ENCODE measurements at places on chromosomes 1 and 21. TPM values are rescaled to one million over a fixed set of nuclear protein-coding genes. Genes with fewer than 3 reads are reported as not detected.

Gene CRYBG2
- total RNA-seq, result 2.2 TPM

Gene MPZL1
- total RNA-seq, result 148 TPM

Gene RGS13
- total RNA-seq, result not detected

Gene NFIA
- total RNA-seq, result 8.7 TPM

Gene UBAP2L
- total RNA-seq, result 63.7 TPM

Gene CFAP107
- not detected for total RNA-seq

Gene TEDDM1
- total RNA-seq, result not detected

Gene NBPF4
- total RNA-seq, result not detected

Gene PPIAL4G
- not detected for total RNA-seq

Gene PYGO2
- 12.3 TPM for total RNA-seq
